ENCODE measurements at places on chromosomes 6 and 20. TPM values are rescaled to one million over a fixed set of nuclear protein-coding genes. Genes with fewer than 3 reads are reported as not detected.

Gene MAS1L
- total RNA-seq = not detected

Gene KCNS1
- total RNA-seq = not detected

DNA sequence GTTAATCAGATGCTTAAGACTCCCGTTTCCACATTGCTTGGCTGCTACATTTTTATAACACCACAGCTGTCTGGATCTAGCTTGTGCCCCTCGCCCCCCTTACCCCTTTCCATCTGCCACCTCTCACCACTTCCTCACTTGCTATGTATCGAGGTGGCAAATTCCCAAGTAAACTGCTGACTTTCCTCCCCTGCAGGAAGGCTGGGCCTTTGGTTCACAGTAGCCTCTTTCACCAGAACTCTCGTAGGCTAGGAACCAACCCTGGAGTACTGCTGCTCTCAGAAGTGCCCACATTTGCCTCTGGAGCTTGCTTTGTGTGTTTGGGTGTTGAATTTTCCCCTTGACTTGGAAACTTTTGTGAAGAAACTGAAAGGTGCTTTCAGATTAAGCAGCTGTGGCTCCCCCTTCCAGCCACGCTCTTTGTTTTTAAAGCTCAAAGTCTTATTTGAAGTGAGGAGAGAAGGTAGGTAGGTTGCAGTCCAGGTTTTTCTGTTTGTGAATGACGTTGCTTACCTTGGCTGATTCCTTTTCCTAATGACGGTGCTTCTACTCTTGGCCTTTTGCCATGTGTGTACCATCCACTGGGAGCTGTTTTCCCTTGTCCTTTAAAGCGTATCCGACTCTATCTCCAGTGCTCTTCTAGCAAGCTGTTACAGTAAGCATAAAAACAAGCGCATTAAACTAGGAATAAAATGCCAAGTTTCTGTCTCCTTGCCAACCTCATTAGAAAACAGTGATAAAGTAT is 90.4 kb downstream of the CARMIL1 start:
- DNase-seq = no peak

DNA sequence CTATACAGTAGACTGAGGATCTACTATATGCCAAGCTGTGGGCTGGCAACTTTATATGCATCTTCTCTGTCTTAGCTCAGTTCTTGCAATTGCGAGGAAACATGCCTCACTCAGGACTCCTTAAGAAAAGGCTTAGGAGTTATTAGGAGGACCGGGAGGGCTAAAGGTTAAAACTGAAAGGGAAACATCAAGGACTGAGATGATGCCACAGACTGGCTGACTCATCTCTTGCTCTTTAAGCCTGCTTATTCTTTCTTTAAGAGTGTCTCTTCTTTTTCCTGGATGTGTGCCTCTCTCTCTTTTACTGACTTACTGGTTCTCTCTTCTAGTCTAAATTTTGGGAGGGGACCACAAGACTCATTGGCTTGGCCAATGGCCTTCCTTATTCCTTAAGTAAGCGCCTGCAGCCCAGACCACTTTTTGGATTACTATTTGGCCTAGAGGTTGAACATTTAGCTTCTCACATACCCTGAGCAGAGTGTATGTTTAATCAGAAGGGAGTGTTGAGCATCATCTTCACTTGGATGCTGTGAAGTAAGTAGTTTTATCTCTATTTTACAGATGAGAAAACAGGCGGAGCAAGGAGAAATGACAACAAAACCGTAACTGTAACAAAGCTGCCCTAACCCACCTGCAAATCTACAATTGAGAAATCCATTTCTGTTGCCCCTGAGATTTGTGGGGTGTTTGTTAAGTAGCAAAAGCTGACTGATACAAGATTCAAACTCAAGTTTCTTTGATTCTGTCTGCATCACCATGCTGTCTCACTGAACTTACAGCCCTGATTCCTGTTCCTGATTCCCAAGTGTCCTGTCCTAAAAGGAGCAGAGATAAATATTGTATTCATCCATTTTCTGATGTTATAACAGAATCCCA is 7.2 kb upstream of the SDC4 start:
- DNase-seq = no peak

- DNase-seq = no peak
Observed at GRCh38 chr20:57573894-57574293, 13.0 kb downstream of the PCK1 start.
